ENCODE measurements at places on chromosomes 1 and 21.

GRCh38 chr1:18836654-18837053 lies 22.8 kb downstream of the TAS1R2 start:
- DNase-seq: no peak

GRCh38 chr1:184691719-184692324 lies 62.8 kb downstream of the EDEM3 start:
- no peak for DNase-seq

GRCh38 chr1:214187933-214188332 lies 93.0 kb upstream of the SMYD2 start:
- no peak for DNase-seq

DNA sequence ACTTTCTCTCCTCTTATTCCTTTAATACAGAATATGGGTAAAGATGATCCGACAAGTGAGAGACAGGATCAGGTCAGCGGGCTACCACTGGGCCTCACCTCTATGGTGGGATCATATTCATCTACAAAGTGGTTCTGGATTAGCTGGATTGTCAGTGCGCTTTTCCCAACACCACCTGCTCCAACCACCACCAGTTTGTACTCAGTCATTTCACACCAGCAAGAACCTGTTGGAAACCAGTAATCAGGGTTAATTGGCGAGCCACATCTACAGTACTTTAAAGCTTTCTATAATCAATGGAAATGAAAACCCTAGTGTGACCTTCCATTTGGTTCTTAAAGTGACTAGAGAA lies 643 bp downstream of the NRAS start:
- DNase-seq: no peak

DNA sequence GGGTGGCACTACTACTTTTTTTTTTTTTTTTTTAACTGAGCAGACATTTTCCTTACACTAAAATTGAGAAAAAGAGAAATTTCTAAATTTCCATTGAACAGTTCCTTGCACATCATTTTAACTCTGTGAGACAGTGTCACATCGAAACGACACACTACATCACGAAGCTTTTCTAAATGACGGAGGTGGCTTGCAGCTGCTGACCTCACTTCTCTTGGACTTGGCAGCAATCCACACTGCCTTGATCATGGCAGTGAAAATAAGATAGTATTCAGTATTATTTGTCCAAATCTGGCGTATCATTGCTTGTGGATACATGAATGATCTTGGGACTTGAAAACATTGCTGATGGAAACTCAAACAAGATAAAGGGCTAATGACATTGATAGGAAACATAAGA lies 80.3 kb upstream of the CYYR1 start:
- DNase-seq: no peak

DNA sequence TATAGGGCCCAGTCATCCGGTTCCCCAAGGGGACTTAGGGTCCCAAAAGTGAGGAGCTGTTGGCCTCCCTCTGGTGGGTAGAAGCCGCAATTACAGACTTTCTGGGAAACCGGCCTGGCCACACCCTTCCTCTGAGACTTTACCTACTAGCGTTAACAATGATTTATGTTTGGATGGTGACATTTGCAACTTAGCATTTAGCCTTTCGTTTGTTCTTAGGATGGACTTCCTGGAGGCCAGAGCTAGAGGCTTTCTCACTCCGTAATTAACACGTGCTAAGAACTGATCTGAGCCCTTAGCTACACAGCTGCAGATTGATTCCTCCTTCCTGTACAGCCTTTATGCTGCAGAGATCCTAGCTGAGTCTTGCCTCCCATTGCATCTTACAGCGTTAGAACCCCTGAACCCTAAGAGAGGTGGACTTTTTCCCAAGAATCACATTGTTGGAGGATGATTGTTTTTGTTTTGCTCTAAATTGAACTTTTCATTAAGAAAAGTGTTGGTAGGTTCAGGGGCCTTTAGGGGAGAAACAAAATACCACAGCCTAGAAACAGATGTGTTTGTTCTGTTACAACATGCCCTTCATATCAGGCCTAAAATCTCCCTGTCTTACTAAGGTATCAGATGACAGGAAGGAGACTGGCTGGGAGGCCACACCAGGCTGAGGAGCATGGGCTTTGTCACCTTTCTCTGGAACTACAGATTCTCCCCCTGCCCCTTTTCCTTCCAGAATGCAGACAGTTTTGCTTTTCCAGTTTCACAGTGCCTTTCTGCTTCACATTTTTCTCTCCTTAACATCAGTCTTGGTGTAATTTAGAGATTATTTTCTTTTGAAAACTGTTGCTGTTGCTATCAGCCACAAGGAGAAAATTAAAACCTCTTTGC lies 1.9 kb downstream of the S100A11 start:
- DNase-seq: peak; percentile 87
